ENCODE measurements at places on chromosomes 2 and 18.

DNA sequence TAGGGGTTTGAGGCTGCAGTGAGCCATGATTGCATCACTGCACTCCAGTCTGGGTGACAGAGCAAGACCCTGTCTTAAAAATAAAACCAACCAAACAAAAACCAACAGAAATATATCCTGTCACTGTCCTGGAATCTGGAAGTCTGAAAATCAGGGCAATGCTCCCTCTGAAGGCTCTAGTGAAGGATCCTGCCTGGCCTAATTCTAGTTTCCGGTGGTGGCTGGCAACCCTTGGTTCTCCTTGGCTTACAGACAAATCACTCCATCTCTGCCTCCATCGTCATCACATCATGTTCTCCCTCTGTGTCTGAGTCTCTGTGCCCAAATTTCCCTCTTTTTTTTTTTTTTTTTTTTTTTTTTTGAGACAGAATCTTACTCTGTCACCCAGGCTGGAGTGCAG is 15.9 kb upstream of the VPS4B start:
- no peak for DNase-seq

DNA sequence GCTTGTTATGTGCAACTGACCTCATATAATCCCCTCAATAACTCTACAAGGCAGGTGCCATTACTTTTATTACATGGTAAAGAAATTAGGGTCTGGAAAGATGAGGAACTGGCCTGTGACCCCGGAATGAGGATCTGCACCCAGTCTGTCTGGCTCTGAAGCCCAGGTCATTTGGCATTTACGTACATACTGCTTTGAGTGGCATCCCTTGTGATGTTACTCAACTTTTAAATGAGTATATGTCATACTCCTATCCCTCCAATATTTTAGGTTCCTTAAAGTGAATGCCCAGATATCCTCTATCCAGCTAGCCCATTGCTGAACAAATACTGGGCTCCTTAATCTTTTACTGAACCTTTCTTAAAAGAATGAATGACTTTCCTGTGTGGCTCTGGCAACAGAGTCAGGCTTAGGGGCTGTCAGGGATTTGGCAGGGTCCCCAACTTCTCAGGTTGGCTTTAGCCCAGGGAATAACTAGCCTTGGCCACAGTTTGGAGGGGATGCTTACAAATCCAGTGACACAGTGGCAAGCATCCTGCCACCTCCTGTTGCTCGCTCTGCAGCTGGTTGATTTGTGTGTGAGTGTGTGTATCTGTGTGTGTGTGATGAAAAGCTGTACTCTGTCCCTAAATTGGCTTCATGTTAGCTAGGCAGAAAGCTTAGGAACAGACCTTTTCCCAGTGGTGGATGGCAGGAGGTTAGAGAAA is 3.4 kb upstream of the CXCR4 start:
- no peak for DNase-seq

DNA sequence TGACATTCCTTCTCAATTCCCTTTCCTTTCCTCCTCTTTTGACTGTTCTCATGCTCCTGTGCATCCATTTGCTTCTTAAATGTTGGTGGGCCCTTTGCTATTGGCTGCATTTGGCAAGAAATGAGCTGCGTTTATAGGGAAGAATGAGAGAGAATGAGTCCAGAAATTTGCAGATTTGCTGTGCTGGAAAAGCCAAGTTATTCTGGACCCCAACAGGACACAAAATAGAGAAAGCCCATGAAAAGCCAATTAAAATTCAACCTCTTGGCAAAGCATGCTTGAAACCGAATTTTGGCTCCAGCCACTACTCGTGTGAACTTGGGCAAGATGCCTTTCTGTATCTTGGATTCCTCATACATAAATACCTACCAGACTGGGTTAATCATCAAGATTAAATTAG is 1.3 kb upstream of the SCLY start:
- no peak for DNase-seq

GRCh38 chr18:13934676-13935075 is 19.3 kb upstream of the MC2R start:
- no peak for DNase-seq

- no peak for DNase-seq
Observed at GRCh38 chr2:144358374-144358964, 161.4 kb downstream of the ZEB2 start.

DNA sequence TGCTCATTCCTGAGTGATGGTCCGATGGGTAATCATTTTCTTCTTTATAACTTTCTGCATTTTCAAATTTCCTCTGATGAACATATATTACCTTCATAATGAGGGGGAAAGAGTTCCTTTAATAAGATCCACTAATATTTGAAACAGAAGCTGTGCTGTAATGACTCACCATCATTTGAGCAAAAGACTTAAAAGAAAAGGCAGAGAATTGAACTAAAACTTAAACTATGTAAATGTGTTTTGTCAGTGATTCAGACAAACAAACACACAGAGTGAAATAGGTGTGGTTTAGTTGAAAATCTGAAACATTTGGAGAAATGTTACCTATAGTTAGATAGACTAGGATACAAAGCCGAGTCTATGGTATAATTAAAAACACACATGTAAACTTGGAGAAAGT is 209.6 kb downstream of the STK39 start:
- DNase-seq = no peak

Data from small intestine (tissue), 16 donors.